Stimulated activated CD8-positive, alpha-beta memory T cell treated with anti-CD3 and anti-CD28 coated beads, Interleukin-7, amount 100 ng/mL, for 24 hours (primary cell): ENCODE measurements at places on chromosomes 7 and 10.

- no peak for DNase-seq
Measured at GRCh38 chr10:100731407-100732240, 13.8 kb upstream of the PAX2 start.

DNA sequence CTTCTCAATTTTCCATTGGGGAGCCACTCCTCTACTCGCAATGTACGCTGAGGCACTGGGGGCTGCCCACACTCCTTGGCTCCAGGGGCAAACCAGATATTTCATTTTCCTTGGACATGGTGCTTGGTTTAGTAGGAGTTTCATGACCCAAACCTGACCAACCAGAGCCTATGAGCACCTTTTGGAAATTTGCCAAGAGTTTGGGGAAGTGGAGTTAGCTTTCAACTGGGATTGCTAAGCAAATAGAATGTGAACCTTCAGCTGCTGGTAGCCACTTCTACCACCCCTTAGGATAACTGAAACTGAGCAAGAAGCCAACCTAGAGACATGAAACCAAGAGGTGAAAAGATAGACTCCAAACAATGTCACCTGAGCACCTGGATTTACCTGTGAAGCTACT, 74.9 kb upstream of the COL13A1 start:
- no peak for DNase-seq

DNA sequence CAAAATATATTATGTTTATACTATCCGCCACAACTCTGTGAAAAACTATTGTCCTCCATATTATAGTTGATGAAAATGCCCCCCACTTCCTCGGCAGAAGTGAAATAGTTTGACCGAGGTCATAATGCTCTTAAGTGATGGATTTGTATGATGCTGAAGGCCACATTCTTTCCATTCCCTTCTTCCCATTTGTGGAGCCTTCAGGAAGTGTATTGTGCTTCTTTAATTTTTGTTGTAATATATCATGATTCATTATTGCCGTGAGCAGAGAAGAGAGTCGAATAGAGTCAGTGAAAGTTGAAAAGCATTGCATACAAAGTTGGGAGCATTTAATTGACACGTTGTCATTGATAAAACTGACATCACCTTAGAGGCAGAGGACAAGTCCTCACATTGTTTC, 460.3 kb downstream of the SUGCT start:
- DNase-seq = no peak

DNA sequence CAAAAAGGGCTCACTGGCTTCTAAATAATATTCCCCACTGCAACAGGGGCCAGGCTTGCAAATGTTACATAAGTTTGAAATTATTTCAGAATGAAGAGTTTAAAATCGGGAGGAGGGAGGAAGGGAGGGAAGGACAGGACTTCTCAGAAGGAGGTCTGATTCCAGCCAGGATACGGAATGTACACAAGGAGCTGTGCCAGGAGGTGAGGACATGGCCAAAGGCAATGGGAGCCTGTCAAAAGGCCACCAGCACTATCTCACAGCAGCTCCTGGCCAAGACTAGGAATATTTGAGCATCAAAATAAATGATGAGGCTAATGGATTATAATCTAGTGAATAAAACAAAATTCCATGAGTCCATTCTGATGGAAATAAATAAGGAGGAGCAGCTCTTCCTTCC, 18.6 kb upstream of the DRGX start:
- DNase-seq = no peak

DNA sequence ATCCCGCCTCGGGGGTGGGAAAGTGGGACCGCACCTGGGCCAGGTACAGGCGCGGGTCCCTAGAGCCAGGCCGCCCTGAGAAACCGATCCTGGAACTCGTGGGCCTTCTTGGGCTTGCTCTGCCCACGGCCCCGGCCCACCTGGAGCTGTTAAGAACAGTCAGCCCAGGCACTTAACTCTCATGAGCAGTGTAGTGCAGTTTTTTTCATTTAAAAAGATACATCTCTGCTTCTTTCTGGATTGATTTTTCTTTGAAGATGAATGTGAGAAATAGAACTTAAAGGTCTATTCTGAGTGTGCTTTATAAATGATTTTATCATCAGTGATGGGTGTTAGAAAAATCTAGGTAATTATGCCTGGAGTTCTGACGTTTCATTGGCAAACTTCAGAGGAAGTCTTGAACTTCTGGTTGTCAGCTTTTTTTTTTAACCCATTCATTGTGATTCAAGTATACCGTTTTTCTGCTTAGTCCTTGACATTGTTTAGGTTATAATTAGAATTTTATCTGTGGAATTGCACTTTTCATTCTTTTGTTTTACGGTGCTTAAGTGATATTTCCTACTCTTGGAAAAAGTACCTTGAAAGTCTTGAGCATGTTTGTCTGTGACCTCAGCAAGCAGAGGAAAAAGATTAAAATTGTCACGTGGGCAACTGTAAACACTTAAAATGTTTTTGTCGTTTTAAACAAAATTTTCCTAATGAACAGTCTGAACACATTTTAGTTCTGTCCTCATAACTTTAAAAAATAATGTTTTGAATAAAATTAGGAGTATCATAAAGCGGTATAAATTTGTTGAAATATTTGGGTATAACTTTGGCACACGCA, 906 bp downstream of the CDK1 start:
- DNase-seq = no peak

DNA sequence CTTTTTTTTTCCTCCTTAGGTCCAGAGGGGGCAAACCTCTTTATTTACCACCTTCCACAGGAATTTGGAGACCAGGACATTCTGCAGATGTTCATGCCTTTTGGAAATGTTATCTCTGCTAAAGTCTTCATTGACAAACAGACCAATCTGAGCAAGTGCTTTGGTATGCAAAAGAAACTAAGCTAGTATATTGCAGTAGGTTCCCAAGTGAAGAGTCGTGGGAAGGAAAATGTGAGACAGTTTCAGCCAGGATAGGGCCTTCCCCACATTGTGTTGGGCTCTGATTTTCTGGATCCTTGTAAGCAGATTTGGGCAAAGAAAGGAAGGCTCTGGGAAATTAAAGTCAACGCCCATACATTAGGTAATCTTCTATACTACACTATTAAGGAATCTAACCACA, 285.6 kb downstream of the USP6NL start:
- DNase-seq = no peak

DNA sequence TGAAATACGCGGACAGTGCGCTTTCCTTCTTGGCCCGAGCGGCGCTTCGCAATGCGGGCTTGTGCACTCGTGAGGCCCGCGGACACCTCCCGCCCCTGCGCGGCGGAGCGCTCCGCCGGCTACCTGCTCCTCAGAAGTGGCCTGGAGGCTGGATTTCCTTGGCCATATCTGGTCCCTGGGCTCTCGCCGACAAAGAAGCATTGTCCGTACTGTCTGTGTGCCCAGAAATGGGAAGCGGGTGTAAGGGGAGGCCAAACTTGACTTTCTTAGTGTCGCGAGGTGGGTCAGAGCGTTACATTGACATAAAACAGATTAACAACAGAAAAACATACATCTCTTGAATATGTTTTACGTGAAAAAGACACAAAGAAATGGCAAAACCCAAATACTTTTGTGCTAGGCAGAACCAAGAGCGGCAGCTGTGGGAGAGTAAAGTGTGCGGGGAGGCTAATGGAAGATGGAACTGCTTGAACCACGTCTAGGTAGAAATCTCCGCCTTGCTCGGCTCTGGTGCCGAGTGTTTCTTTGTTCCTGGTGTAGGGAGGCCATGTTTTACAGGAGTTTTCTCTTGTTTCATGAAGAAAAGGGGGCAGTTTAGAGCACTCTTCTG, 1.4 kb downstream of the LANCL2 start:
- DNase-seq = peak; percentile 2

DNA sequence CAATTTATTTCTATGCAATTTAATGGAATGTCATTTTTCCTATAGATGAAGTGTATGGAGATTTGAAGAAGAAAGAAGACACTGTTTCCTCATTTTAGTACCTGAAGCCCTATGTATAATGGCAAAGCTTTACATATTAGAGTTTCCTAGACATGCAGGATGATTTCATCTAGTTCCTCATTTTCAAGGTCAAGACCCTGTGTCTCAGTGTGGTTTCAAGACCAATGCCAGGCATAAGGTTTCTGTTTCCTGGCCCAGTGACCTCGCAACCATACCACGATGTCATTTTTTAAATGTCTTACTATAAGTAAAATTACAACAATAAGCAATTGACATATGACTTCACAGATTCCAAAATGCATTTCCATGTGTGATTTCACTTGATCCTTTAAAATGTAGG, 336.5 kb upstream of the PRKCQ start:
- DNase-seq = no peak

GRCh38 chr7:4070214-4070613, 611.9 kb upstream of the FOXK1 start:
- DNase-seq = no peak

DNA sequence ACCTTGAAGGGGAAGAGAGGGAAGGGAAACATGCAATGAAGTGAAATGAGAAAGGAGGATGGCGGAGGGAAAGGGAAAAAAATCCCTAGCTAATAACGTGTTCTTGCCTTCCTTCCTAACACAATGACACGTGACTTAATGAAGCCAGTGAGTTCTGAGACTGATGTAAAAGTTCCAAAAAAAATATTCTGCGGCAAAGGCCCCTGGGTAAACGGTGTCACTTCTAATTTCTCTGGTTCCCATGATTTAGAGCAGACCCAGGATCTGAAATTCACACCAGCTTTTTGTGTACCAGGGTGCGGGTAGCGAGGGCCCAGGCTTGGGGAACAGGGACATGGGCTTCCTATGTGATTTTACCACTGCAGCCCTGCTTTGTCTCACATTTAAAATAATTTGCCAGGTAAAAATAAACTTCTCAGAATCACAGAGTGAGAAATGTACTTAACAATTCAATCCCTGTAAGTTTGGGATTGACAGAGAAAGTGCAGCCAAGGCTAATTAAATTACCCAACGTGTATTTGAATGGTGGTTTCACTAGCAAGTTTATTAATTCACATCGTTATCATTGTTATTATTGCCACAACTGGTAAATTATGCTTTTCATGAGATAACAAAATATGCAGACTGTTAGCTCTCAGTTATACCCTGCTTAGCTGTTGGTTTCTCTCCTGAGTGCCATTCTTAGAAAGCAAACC, 182.4 kb downstream of the SEM1 start:
- no peak for DNase-seq

GRCh38 chr7:157499835-157500153, 163.0 kb downstream of the DNAJB6 start:
- no peak for DNase-seq

DNA sequence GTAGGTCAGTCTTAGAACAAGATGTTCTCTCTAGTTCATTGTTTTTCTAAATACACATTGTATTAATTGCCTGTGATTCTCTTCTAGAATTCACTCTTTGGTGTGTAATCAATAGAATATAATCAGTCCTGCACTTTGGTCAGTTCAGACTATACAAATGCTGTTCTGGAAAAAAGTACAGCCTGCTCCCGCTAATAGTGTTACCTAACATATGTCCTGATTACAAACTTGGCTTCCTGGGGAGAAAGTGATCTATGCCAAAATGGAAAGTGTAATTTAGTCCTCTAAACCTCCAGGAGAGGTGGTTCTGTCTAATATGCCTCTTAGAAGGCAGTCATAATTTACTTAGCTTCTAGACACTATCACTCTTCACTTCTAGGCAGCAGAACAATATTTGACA, 215.5 kb downstream of the SEMA3D start:
- no peak for DNase-seq

- DNase-seq = no peak
Measured at GRCh38 chr10:104259999-104260774, 5.5 kb downstream of the GSTO1 start.

DNA sequence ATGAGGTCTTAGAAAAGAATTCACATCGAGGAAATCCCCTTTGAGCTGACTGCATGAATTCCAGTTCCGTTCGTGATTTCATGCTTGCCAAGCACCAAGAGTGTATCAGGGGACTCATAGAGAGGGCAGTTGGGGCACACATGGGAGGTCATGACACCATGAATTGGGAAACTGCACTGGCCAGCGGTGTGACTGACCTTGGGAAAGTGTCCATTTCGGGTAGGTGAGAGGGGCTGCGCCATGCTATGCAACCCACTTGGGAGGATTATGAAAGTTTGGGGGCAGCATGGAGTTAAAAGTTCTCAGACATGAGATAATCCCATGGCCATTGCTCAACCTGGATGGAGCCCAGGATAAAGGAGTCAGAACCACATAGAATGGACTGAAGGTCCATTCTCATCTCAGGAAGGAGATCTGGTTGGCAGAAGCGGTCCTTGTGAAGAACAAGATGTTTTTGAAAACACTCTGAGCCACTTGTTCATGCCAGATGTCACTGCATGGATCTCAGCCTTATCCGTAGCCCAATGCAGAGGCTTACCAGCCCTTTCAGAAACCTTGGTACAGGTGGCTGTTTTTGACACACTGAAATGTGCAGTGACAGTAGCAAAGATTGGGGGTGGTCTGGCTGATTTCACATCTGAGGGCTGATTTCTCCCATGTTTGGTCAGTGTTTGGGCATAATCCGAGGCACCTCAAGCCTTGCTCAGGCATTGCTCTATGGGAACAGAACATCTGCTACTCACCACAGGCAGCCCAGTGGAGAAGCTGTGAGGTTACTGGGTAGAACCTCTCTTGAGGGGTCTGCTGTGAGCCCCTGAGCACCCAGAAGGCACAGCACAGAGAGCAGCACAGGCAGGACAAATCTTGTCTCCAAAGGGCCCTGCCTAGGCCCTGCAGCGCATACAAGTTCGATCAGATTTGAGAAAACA, 252.3 kb downstream of the CXCL12 start:
- no peak for DNase-seq

DNA sequence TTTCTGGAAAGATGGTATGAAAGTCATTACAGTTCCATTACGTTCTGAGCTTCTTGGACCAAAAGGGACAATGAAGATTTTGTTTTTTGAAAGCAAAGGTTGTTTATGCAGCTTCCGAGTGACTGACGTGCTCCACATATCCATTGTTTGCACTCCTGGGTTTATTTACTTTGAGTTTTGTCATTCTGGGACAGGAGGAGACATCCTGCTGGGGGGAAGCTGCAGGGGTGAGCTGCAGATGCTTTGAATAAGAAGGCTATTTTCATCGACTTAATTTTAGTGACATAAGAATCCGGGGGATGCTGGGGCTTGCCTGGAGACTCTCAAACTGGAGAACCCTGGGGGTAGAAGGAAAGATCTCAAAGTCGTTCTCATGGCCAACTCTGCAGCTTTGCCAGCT, 12.7 kb upstream of the SFMBT2 start:
- DNase-seq = no peak

GRCh38 chr7:90825779-90826178, 229.7 kb downstream of the CDK14 start:
- no peak for DNase-seq

DNA sequence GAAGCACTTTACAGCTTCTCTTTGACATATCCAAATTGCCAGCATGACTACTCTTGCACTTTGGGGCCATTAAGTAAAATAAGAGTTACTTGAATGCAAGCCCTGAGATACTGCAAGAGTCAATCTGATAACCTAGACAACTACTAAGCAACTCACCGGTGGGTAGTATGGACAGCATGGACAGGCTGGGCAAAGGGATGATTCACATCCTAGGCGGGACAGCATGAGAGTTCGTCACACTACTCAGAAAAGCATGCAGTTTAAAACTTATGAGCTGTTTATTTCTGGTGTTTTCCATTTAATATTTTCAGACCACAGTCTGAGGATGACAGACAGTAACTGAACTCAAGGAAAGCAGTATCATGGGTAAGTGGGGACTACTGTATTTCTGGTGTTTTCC, 84.0 kb downstream of the ORC5 start:
- no peak for DNase-seq

GRCh38 chr10:88886557-88886956, 6.5 kb downstream of the STAMBPL1 start:
- no peak for DNase-seq

- no peak for DNase-seq
Measured at GRCh38 chr10:1270490-1270889, 214.3 kb downstream of the WDR37 start.

- DNase-seq = no peak
Measured at GRCh38 chr10:10794791-10795191, 222.9 kb upstream of the CELF2 start.
